ENCODE measurements at places on chromosomes 1 and 21.
A peak's percentile ranks its signal among the peaks of the same experiment; 100 is the strongest.

DNA sequence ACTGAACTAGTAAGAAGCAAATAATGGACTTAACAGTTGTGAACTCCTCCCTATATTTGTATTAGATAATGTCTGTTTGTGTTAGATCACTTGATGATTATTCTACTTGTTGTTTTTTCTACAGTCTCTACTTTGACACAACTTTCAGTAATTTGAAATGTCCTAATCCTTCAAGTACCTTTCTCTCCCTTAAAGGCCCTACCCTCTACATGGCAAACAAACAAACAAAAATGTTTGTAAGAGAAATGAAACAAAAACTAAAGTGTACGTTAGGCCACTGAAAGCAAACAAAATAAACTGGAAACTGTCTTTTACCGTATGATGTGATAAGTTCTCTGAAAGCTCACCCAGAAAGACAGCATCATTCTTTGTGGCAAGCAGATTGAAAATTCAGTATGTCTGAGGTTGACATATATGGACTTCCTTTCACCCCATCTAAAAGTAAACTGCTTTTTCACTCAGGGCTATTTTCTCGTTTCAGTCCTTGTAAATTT is 255.9 kb upstream of the SNX7 start:
- peak; percentile 20 for DNase-seq

DNA sequence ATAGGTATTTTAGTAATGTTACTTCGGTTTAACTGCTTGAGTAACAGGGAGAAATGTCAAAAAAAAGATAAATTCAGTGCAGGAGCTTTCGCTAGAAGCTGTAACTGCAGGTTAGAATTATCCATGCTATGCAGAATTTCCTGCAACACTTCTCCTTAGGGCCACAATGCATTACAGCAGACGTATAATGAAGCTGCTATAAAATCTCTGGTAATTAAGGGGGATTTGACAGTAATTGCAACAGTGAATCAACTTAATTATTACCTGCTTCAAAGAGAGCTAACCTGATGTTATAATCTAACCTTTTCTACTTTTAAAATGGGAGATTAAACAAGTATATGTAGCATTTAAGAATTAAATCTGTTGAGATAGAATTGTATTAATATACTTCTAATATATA is 92.6 kb downstream of the ATG4C start:
- DNase-seq: no peak

GRCh38 chr1:209710093-209710492 is 5.4 kb downstream of the HSD11B1 start:
- DNase-seq: no peak

GRCh38 chr1:204653590-204654340 is 31.8 kb downstream of the LRRN2 start:
- DNase-seq: no peak

GRCh38 chr1:168372307-168372706 is 91.6 kb downstream of the TBX19 start:
- no peak for DNase-seq

DNA sequence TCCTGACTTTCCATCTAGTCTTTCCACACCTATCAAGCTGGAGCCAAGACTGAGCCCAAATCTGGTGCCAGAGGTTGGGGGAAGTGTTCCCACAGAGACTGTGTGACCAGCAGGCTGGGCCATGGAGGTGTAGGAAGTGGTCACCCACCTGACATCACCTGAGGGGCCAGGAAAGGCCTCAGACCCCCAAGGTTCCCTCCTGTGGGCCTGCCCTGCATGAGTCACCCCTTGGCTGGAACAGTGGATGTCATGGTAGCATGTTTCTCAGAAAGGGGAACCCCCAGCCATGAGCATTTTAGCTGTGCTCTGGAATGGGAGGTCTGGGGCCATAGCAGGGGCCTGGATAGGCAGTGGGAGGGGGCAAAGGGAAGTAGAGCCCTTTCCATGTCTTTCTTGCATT is 5.7 kb upstream of the TNFRSF8 start:
- DNase-seq: no peak

DNA sequence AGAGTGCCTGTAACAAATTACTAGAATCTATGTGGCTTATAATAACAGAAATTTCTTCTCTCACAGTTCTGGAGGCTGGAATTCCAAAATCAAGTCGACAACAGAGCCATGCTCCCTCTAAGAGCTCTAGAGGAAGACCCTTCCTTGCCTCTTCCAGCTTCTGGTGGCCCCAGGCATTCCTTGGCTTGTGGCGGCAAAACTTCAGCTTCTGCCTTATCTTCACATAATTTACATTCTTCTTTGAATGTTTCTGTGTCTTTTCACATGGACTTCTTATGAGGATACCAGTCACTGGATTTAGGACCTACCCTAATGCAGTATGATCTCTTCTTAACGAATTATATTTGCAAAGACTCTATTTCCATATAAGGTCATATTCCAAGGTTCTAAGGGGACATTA is 324.4 kb downstream of the PCP4 start:
- no peak for DNase-seq

- no peak for DNase-seq
Observed at GRCh38 chr1:50973255-50973654, 3.2 kb downstream of the CDKN2C start.

GRCh38 chr1:76480827-76481226 is 386.5 kb upstream of the ST6GALNAC5 start:
- DNase-seq: no peak

GRCh38 chr1:5725406-5725805 is 266.8 kb downstream of the NPHP4 start:
- no peak for DNase-seq

- no peak for DNase-seq
Observed at GRCh38 chr1:76942549-76942948, 75.3 kb downstream of the ST6GALNAC5 start.

- no peak for DNase-seq
Observed at GRCh38 chr1:76494807-76495206, 372.5 kb upstream of the ST6GALNAC5 start.

- peak; percentile 94 for DNase-seq
Observed at GRCh38 chr1:20411196-20411980, 74.6 kb downstream of the CAMK2N1 start.

DNA sequence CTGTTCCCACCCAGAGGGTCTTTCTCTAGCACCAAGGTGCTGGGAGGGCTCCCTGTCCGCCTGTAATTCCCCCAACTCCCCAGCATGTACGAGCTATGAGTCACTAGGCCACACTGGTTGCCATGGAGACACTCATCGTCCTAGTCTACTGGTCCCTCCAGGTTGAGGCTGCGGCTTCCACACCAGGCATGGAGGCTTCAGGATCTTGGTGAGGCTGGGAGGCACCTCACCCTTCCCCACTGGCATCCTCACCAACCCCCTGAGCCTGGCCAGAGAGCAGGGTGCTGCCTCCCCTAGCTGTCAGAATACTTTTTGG is 75.6 kb upstream of the KAZN start:
- DNase-seq: peak; percentile 82

DNA sequence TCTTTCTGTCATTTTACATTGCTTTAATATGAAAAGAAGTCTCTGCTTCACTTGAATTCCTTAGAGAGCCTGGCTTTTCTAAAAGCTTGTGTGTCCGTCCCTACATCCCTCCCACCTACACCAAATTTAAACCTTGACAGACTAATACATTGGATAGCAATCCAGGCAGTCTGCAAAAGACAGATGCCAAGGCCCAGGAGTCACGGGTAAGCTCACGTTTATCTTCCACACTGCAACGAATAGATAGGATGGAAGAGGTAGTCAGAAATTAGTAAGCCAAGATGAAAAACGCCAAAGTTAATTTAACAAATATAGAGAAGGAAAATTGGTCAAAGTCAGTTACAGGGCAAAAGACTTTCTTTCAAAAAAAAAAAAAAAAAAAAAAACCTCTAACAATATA is 338.1 kb downstream of the SMYD3 start:
- DNase-seq: no peak

- DNase-seq: no peak
Observed at GRCh38 chr21:29184037-29184436, 53.6 kb downstream of the MAP3K7CL start.

- DNase-seq: no peak
Observed at GRCh38 chr1:170803711-170804110, 131.6 kb upstream of the MROH9 start.

- DNase-seq: peak; percentile 79
Observed at GRCh38 chr1:8314346-8315280, 3.3 kb upstream of the SLC45A1 start.

- DNase-seq: no peak
Observed at GRCh38 chr1:25728301-25728935, 71.6 kb upstream of the SELENON start.

- no peak for DNase-seq
Observed at GRCh38 chr1:95146637-95147036, 29.5 kb downstream of the TLCD4 start.

DNA sequence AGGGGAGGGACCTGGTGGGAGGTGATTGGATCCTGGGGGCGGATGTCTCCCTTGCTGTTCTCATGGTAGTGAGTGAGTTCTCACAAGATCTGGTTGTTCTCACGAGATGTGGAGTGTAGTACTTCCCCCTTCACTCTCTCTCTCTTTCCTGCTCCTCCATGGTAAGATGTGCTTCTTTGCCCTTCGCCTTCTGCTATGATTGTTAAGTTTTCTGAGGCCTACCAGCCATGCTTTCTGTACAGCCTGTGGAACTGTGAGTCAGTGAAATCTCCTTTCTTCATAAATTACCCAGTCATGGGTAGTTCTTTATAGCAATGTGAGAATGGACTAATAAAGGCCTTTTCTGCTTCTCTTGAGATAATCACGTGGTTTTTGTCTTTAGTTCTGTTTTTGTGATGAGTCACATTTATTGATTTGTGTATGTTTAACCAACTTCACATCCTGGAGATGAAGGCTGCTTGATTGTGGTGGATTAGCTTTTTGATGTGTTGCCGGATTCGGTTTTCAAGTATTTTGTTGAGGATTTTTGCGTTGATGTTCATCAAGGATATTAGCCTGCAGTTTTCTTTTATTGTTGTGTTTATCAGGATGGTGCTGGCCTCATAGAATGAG is 45.5 kb downstream of the RABGAP1L start:
- no peak for DNase-seq

DNA sequence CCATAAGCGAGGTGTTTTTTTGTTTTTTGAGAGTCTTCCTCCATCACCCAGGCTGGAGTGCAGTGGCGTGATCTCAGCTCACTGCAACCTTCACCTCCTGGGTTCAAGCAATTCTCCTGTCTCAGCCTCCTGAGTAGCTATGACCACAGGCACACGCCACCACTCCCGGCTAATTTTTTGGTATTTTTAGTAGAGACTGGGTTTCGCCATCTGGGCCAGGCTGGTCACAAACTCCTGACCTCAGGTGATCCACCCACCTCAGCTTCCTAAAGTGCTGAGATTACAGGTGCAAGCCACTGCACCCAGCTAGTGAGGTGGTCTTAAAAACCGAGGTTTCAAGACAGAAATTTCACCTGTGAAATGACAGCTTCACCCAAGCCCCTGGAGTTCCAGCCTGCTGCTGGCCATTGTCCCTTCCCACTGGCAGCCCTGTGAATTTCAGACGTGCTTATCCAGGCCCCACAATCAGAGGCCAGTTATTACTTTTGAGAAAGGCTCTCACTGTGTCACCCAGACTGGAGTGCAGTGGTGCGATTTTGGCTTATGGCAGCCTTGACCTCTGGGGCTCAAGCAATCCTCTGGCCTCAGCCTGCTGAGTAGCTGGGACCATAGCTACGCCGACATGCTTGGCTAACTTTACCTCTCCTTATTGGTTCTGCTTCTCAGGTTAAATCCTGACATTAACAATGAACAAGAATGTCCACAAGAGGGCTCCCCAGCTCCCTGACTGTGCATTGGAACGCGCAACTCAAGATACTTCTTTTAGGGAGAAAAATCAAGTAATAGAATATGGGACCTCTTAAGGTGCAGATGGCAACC is 19.4 kb downstream of the ENO1 start:
- peak; percentile 75 for DNase-seq

- peak; percentile 19 for DNase-seq
Observed at GRCh38 chr1:232925421-232926220, 24.8 kb upstream of the NTPCR start.

- no peak for DNase-seq
Observed at GRCh38 chr1:74714429-74715235, 18.2 kb downstream of the CRYZ start.

DNA sequence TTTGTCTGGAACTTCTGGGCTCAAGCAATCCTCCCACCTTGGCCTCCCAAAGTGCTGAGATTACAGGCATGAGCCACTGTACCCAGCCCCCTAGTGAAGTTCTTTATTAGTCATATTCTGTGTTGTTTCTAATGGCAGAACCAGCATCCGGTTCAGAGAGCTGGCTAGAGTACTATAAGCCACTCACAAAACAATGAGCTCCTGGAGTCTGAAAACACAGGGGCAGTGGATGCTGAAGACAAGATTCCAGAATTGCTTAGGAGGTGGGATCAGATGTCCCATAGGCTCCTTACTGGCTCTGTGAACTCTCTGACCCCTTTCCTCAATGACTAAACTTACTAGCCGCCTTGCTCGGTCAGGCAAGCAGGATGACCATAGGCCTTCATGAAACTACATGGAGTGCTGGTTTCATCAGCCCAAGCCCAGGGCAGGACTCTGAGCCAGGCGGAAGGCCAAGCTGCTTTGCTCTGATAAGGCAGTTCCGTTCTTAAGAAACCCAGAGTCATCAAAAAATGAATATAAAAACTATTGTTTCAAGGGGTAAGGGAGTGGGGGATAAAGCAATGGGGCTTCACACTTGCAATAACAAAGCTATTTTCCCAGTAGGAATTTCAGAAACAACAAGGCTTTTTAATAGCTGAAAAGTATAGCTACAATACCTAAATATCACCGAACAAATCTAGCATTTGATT is 8.1 kb downstream of the MTHFR start:
- peak; percentile 31 for DNase-seq

DNA sequence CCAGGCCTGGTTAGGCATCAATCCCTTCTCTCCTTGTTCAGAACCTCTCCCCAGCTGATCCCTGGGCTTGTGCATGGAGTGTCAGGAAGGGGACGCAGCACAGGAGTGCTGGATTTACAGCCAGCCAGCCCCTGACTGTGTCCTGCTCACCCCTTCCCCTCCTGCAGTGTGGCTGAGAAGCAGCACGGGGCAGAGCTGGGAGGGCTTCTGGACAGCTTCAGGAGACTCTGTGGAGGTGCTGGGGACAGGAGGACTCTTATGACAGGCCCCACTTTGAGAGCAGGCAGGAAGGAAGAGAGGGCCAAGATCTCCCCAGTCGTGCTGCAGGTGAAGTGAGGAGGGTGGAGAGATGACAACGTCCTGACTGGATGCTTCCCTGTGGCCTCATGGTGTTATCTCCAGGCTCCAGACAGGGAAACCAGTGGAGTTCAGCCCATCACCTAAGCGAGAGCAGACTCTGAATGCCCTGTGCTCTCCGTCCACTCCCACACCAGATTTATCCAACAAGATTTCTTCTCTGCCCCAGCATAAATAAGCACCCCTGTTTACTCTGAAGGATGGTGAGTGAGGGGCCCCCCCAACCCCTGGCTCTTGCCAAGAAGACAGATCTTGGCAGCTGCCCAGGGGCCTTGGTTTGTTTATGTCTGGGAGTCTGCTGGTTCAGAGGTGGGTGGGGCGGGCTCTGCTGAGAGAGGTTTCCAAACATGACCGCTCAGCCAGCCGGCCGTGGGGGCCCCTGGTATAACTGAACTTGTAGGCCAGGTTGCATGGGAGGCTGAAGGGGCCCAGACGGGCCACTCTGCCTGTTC is 21.3 kb downstream of the TMCC2 start:
- peak; percentile 62 for DNase-seq
